Pulmonary artery endothelial cell (primary cell): ENCODE measurements at places on chromosomes 4 and X. TPM values are rescaled to one million over a fixed set of nuclear protein-coding genes. Genes with fewer than 3 reads are reported as not detected.

The ABCG2 gene
- 4.5 and 11.9 TPM in 2 replicates for total RNA-seq

The IQCM gene
- total RNA-seq, result not detected in 2 replicates

The MAD2L1 gene
- 47.7 and 53.8 TPM in 2 replicates for total RNA-seq

The CSN1S1 gene
- total RNA-seq, result not detected in 2 replicates

The SERTM2 gene
- total RNA-seq, result not detected in 2 replicates

The DUX4 gene
- not detected in 2 replicates for total RNA-seq

The ARSJ gene
- total RNA-seq, result 77.4 and 93.5 TPM in 2 replicates

The CPLX1 gene
- total RNA-seq, result 0.13 and 0.14 TPM in 2 replicates

The CDS1 gene
- under 0.01 TPM in 1 of 2 replicates, not detected in the other for total RNA-seq

The F9 gene
- not detected in 2 replicates for total RNA-seq

The HELQ gene
- 12.2 and 18.0 TPM in 2 replicates for total RNA-seq

The HSPA4L gene
- 10.7 and 23.8 TPM in 2 replicates for total RNA-seq

The PFKFB1 gene
- total RNA-seq, result not detected in 2 replicates

The REELD1 gene
- total RNA-seq, result not detected in 2 replicates

The TCEAL5 gene
- total RNA-seq, result not detected in 2 replicates

The GRXCR1 gene
- not detected in 2 replicates for total RNA-seq

The UBA1 gene
- 134 and 168 TPM in 2 replicates for total RNA-seq
